ENCODE measurements at places on chromosomes 6 and 20. TPM values are rescaled to one million over a fixed set of nuclear protein-coding genes. Genes with fewer than 3 reads are reported as not detected.

Gene ADAM33
- 0.33 TPM for total RNA-seq

Gene GPLD1
- total RNA-seq: 0.81 TPM

Gene PNPLA1
- not detected for total RNA-seq

Gene TXLNB
- total RNA-seq: not detected

Gene TRIM15
- not detected for total RNA-seq

Gene TBC1D20
- 25.1 TPM for total RNA-seq

Gene ADGB
- total RNA-seq: not detected

Data from mesangial cell (primary cell).